Caco-2 (cell line): ENCODE measurements at places on chromosomes 12 and 14. TPM values are rescaled to one million over a fixed set of nuclear protein-coding genes. Genes with fewer than 3 reads are reported as not detected.

DNAH10 gene
- total RNA-seq = 0.16 and 0.45 TPM in 2 replicates

PRKAG1 gene
- 60.3 and 61.4 TPM in 2 replicates for total RNA-seq

TMPRSS12 gene
- total RNA-seq = not detected in 2 replicates

SLC2A3 gene
- total RNA-seq = 2,966 and 3,303 TPM in 2 replicates

A2ML1 gene
- not detected in 2 replicates for total RNA-seq
